ENCODE measurements at places on chromosomes 11 and 22.

GRCh38 chr22:17921871-17922821 lies 102.2 kb downstream of the MICAL3 start:
- no peak for DNase-seq

- no peak for DNase-seq
Measured at GRCh38 chr22:44220727-44221680, 40.3 kb downstream of the PARVG start.

DNA sequence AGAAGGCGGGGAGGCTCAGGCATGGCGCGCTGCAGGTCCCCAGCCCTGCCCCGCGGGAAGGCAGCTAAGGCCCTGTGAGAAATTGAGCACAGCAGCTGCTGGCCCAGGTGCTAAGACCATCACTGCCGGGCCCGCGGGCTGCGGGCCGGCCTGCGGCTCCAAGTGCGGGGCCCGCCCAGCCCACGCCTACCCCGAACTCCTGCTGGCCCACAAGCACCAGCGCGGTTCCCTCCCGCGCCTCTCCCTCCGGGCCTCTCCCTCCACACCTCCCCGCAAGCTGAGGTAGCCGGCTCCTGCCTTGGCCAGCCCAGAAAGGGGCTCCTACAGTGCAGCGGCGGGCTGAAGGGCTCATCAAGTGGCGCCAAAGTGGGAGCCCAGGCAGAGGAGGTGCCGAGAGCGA lies 4.6 kb upstream of the RDX start:
- no peak for DNase-seq

- DNase-seq: no peak
Measured at GRCh38 chr11:75893251-75893650, 78.2 kb downstream of the UVRAG start.

DNA sequence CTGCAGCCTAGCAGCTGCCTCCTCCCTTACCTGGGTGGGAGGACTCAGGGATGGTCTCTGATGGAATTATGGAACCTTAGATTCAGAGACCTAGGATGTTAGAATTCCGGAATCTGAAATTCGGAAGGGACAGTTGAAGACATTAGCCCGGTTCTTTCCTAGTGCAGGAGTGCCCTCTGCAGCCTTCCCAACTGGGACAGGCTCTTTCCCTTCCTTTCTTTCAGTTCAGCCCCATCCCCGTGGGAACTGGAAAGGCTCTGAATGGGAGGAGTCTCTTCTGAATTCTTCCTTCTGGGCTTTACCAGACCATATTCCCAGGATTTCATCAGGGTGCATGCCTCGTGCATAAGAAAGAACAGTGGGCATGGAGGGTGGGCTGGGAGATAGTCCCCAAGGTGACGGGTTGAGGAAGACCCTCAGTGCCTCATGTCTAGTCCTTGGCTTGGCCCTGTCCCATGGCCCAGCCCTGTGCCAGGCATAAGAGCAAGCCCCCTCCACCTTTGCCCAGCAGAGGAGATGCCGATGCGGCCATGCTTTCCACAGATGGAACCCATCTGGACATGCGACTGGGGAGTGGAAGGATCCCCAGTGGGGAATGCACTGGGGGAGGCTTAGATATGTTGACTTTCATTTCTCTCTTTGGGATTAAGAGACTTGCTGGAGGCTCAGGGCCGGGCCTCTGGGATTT lies 14.4 kb downstream of the DNAJB13 start:
- DNase-seq: no peak

- no peak for DNase-seq
Measured at GRCh38 chr22:30580896-30581295, 6.4 kb upstream of the GAL3ST1 start.
